ENCODE measurements at places on chromosomes 4 and X.

DNA sequence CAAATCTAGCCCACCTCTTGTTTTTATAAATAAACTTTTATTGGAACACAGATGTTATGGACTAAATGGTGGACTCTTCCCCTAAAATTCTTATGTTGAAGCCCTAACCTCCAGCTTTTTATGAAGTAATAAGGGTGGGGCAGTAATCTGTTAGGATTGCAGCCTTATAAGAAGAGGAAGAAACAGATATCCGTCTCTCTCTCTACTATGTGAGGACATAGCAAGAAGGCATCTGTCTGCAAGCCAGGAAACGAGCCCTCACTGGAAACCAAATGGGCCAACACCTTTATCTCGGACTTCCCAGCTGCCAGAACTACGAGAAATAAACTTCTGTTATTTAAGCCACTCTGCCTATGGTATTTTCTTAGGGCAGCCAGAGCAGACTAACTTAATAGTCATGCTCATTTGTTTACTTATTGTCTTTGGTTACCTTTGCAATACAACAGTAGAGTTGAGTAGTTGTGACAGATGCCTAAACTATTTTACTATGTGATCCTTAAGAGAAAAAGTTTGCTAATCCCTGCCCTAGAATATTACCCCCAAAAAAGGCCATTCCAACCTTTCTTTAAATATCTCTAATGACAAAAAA lies 67.4 kb downstream of the MANBA start:
- DNase-seq: no peak

DNA sequence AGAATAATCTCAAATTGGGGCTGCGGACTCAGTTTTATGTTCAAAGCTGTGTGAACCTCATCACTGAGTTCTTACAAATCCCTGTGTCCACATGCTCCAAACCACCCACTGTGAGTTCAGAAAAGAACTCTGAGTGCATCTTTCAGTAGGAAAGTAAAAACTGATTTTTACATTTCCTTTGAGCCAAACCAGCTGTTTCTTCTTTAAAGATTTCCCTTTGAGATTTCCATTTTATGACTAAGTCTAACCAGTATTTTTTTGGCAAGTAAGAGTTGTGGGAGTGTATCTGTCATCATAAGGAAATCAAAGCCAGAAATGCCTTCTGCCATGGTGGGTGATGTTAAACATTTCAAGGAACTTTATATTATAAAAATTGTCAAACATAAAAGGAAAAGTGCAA lies 100.0 kb downstream of the TET2 start:
- no peak for DNase-seq

DNA sequence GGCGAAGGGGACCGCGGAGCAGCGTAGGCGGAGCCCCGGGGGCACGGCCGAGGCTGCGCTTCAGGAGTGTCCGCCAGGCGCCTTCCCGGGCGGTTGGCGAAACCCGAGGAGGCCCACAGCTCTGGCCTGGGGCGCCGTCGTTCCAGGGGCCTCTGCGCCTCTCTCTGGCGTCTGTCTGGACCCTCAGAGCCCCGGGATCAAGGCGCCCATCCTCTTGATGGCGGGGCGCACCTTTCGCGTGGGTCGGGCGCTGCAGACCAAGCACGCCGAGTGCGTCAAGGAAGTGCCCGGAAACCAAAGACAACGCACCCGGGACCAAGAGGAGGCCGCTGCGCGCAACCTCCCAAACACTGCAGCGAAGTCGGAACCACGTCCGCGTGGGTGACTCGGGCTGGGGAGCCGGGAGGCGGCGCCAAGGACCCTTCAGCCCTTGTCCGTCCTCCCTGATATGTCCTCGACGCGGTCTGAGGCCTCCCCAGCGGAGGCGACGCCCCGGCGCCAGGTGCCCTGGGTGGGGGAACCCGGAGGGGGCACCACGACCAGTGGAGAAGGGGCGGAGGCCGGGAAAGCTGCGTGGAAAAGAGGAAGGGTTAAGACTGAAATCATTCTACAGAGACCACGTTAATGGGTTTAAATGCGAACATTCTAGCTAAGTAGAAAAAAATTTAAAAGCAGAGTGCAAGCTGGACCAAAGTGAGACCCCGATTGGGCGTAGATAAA lies 9.9 kb downstream of the HMX1 start:
- DNase-seq: no peak

DNA sequence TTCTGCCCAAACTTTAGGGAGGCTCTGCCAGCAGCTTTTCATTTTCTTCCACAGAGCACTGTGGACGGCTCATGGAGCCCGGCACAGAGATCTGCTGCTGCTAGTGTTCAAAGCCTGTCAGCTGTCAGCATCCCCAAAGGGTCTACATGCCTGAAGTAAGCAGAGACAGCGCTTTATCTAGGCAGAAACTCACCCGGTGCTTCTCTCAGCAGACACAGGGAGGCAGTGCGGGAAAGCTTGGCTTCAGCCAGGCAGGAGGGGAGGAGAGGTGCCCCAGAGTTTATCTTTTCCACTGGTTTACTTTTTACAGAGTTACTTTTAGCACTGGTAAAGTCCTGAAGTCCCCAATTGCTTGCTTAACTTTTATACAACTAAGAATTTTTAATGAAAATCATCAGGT lies 339.3 kb downstream of the NKX6-1 start:
- DNase-seq: no peak

- no peak for DNase-seq
Measured at GRCh38 chrX:29744966-29745365, 470.4 kb upstream of the MAGEB2 start.

GRCh38 chrX:38105216-38105725 lies 98.9 kb downstream of the SYTL5 start:
- DNase-seq: no peak

DNA sequence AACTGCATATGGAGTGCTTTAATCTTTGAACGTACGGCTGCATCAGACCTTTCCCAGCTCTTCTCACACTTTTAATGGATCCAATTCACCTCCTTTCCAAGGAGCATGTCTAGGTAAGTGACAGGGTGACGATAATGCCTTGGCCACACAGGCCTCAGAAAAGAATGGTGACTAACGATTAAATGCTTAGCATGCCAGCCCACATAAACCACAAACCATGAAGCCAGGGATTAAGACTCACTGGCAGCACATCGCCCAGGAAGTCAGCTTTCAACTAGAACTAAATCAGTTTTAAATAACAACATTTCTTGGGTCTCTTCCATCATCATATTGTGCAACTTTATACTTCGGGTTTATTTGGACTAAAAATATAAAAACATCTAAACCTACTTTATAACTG lies 28.7 kb downstream of the INPP4B start:
- DNase-seq: no peak

GRCh38 chr4:112142182-112142581 lies 3.1 kb upstream of the FAM241A start:
- no peak for DNase-seq

DNA sequence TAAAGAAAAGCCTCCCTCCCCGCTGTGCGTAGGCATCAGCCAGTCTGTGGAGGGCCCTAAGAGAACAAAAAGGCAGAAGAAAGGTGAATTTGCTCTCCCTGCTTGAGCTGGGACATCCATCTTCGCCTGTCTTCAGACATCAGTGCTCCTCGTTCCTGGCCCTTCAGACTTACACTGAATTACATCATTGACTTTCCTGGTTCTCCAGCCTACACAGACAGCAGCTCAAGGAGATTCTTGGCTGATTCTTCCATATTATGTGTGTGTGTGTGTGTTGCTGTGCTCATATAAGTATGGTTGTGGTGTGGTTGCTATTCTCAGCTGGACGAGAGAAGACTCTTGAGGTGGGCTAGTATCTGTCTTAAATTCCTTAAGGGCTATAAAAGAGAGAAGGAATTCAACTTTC lies 35.5 kb upstream of the CD99L2 start:
- DNase-seq: no peak

GRCh38 chr4:180363815-180364214 lies 1879.4 kb upstream of the TENM3 start:
- no peak for DNase-seq

- no peak for DNase-seq
Measured at GRCh38 chr4:89797117-89797516, 39.8 kb downstream of the SNCA start.

GRCh38 chrX:65874765-65875164 lies 165.1 kb downstream of the VSIG4 start:
- no peak for DNase-seq

DNA sequence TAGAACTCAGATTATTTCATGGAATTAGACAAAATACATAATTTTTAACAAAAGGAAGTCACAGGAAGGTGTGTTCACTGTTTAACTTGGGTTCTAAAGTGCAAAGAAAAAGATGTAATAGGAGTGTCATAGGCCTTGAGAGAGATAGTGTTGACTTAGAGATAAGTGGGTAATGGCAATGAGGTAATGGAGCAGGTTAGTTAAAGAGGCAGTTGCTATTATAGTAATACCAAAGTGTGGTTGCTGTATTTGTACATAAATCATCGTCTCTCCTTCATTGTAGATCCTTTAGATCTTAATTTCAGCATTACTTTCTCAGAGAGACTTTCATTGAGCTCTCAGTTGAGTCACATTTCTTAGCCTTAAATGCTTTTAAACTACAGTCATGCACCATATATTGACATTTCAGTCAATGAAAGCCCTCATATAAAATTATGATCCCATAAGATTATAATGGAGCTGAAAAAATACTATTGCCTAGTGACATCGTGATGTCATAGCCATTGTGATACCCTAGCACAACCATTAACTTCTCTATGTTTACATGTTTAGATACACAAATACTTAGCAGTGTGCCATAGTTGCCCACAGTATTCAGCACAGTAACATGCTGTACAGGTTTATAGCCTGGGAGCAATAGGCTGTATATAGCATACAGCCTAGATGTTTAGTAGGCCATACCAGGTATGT lies 245.4 kb downstream of the ADGRL3 start:
- DNase-seq: no peak

DNA sequence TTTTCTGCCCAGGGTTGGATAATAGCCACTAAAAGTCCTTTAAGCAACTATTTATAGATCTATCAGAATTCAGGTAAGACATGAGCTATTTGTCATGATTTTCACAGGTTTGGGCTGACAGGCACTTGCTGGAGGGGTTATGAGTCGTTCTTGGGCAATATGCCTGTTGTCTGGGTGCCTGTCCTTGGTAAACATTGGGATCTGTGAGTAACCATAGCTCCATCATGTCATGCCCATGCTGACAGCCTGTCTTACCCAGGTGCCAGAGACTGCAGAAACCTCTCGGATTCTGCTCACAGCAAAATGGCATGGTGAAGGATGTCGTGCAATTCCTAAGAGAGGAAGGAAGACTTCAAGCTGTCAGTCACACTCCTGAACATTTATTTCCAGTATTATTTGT lies 116.0 kb upstream of the PUDP start:
- DNase-seq: no peak

GRCh38 chr4:189807031-189807430 lies 133.6 kb upstream of the FRG1 start:
- DNase-seq: no peak

DNA sequence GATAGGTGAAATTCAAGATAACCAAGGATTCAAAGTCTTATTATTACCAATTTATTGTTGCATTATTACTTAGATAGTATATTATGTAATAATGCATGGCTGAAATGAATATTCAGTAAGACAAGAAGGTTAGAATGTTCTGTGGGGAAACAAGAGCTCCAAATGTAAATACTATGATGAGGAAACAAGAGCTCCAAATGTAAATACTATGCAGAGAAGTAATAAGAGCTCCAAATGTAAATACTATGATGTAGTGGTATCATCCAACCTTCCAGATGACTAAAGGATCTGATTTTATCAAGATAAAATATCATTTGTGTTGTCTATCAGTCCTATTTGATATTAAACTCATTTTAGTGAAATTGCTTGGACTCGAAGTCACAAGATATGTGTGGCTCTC lies 82.2 kb upstream of the PCDH18 start:
- no peak for DNase-seq

DNA sequence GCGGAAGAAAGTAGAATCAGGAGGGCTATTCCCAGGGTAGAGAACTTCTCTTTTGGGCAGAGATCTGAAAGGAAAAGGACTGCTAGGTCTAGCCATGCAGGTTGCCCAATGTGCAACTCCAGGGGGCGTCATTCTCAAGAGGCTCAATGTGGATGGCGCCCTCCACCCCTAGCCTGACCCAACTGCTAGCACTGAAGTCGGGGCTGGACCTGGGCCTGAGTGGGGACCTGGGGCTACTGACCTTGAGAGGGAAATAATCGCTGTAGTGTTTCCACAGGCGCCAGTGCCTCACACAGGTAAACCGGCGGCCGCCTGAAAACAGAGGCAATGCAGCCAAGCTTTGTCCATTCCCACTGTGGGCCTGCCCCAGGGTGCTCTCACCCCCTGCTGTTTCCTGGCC lies 6.1 kb downstream of the AWAT2 start:
- no peak for DNase-seq

DNA sequence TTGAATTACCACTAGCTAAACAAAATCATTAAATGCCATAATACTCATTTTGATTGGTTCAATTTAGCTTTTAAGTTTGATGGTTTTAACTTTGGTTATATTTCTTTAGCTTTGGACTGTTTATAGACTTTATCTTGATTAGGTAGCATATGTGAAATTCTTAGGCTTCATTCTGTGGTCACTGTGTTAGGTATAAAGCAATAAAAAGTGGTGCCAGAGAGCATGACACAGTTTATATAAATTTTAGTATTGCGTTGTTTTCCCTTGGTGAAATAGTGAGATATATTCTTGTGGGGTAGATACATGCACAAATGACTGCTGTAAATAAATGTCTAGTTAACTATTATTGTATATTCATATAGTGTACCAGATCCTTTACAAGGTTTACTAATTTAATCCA lies 474.2 kb upstream of the GRID2 start:
- DNase-seq: no peak

DNA sequence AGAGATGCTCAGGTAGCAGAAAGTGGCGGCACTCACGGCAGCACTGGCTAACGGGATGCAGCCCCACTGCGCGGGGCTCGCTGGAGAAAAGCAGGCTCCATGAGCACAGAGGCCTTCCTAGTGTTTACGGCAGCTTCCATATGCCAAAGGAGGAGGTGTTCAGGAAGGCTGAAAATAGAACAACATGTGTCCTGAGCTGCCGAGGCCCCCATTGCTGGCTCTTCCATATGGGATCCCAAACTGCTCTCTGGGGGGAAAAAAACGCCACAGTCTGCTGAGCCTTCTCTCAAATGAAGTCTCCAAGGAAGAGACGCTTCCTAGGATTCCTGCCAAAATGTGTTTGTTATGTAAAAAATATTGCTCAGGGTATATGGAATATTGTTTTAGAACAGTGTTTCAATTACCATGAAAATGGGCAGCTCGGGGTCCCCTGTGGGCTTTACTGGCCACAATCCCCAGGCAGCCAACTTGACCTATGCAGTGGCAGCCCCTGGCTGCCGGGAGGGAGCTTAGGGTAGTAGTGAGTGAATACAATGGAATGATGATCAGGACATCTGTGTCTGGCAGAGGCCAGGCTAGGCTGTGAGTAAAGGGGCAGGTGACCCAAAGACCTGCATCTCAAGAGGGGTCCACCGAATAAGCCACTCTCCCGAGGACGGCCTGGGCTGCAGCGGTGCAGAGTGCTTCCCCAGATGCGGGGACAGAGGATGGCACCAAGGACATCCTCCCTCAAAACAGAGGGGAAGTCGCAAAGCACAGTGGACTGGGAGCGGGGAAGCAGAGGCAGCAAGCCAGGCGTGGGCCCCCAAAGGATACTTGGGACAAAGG lies 170.1 kb downstream of the AFAP1 start:
- DNase-seq: no peak

- no peak for DNase-seq
Measured at GRCh38 chr4:110294165-110294564, 95.8 kb upstream of the ELOVL6 start.
